ENCODE measurements at places on chromosomes 7 and 10. TPM values are rescaled to one million over a fixed set of nuclear protein-coding genes. Genes with fewer than 3 reads are reported as not detected.

GIMAP4 gene
- 26.3 TPM for polyA plus RNA-seq

DNA sequence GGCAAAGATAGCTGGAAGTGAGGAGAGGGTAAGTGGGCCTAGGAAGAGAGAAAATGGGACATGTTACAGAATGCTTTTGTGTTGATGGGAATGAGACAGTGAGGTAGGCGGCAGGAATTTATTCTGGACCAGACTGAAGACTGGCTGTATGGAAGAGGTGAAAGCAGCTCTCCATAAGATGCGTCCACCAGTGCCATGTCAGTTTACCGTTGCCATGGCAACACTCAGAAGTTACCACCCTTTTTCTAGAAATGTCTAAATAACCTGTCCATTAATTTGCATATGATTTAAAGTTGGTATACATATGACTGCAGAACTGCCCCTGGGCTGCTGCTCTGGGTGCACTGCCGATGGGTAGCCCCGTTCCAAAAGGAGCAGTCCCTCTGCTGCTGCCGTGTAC, 46.7 kb downstream of the RAB18 start:
- DNase-seq = no peak

GRCh38 chr10:24430591-24430990, 221.7 kb downstream of the KIAA1217 start:
- no peak for DNase-seq

DNA sequence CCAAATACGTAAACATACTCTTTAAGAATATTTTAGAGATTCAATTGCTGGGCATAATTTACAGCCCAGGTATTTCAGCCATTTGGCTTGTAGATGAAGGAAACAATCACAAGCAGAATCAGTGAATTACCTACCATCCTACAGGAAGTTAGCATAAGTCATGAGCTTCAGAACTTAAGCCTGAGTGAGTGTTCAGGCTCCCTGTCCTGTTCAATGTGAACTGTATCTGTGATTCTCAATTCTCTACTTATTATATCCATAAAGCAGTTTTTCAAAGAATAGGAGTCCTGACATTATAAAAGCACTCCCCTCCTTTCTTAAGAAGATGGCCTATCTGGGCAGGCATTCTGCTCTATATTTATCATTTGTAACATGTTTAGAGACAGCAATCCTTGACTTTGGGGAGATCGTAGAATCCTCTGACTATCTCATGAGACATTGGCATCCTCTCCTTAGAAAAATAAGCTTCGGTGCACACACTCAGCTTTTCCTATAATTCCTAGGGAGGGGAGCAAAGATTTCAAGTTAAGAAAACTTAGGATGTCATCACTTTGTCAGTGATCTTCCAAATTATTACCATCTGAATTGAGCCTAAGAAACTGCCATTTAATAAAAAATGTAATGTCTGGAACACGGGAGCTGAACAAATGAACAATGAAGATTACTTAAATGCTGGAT, 645.2 kb upstream of the IGFBP3 start:
- DNase-seq = no peak

DNA sequence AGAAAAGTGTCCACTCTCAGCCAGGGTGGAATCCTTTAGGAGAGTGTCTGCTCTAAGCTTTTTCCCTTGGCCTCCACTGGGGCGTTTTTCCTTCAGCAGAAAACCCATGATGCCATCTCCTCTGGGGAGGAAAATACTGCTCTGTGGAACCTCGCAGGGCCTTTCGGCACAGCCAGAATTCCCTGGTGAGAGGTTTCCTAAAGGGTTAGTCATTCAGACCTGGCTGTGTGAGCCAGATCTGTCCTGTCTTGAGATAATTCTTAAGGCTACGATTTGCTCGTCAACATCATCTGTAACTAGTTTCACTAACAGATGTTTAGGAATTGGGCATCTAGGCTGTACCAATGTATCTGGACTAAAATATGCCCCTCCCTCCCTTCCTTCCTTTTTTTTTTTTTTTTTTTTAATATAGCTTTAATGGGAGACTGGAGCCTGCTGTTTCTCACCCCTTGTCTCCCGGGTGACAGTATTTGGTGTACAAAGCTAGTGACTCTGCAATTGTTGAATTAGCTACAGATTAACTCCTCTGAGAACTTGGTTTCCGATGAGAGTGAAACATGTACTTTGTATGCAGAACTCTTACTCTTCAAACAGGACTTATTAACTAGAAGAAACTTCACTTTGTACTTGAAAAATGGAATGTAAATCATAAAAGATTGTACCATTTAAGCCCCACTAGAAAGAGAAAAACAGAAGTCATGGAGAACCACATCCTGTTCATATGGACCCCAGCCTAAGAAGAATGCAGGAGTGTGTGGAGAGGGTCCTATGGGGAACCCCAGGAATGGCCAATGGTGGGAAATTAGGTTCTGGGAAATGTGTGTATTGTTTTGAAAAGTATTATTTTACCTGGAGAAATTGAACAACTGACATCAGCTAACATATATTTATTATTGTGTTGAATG, 230.9 kb downstream of the CAMK1D start:
- DNase-seq = no peak

DNA sequence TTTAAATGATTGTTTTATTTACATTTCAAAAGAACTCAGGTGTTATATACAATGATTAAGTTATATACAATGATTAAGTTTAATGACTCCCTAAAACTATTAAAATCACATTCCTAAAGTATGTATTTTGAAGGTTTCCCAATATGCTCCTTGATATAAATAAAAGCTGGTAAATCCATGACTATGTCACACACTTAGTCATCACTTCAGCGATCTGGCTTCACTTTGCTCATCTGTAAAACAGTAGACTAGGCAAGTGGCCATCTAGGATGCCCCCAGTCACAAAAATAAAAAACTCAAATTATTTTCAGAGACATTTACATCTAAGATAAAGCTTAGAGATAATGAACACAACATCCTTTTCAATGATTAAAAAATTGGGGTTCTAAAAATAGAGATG, 10.8 kb downstream of the ICA1 start:
- DNase-seq = no peak

Data from left kidney (tissue), 8 donors.